ENCODE measurements at places on chromosomes 13 and 19. TPM values are rescaled to one million over a fixed set of nuclear protein-coding genes. Genes with fewer than 3 reads are reported as not detected.
A peak's percentile ranks its signal among the peaks of the same experiment; 100 is the strongest.

- DNase-seq: no peak
- H3K27ac ChIP-seq: no peak overlapping the region
- no peaks in the 10 kb centered on the region for H3K4me1 ChIP-seq
- no peaks in the 10 kb centered on the region for H3K36me3 ChIP-seq
- H3K4me3 ChIP-seq: no peak overlapping the region
These were observed 375.0 kb downstream of the PCDH9 start for GRCh38 chr13:66855131-66855530.

CBLC gene
- 50.9 TPM for polyA plus RNA-seq

CNN1 gene
- polyA plus RNA-seq: 70.6 TPM

HS6ST3 gene
- polyA plus RNA-seq: 0.31 TPM

RETN gene
- polyA plus RNA-seq: not detected

GRCh38 chr19:47176071-47176626, 45.5 kb downstream of the SAE1 start:
- no peaks in the 10 kb centered on the region for H3K27me3 ChIP-seq
- peak overlapping the region; percentile 58 for H3K27ac ChIP-seq
- no peak for DNase-seq
- no peak overlapping the region for H3K4me3 ChIP-seq
- peaks cover 26% of the 10 kb centered on the region for H3K4me1 ChIP-seq

GRCh38 chr19:50668416-50668815, 19.2 kb downstream of the C19orf81 start:
- H3K36me3 ChIP-seq: no peaks in the 10 kb centered on the region
- H3K27me3 ChIP-seq: peaks cover 95% of the 10 kb centered on the region
- H3K4me1 ChIP-seq: peaks cover 27% of the 10 kb centered on the region
- no peak overlapping the region for H3K27ac ChIP-seq

GRCh38 chr13:46149272-46150133, 32.5 kb downstream of the LCP1 start:
- DNase-seq: no peak
- H3K4me1 ChIP-seq: peaks cover 7% of the 10 kb centered on the region
- no peaks in the 10 kb centered on the region for H3K27me3 ChIP-seq
- H3K36me3 ChIP-seq: peaks cover 44% of the 10 kb centered on the region
- no peak overlapping the region for H3K27ac ChIP-seq

DNA sequence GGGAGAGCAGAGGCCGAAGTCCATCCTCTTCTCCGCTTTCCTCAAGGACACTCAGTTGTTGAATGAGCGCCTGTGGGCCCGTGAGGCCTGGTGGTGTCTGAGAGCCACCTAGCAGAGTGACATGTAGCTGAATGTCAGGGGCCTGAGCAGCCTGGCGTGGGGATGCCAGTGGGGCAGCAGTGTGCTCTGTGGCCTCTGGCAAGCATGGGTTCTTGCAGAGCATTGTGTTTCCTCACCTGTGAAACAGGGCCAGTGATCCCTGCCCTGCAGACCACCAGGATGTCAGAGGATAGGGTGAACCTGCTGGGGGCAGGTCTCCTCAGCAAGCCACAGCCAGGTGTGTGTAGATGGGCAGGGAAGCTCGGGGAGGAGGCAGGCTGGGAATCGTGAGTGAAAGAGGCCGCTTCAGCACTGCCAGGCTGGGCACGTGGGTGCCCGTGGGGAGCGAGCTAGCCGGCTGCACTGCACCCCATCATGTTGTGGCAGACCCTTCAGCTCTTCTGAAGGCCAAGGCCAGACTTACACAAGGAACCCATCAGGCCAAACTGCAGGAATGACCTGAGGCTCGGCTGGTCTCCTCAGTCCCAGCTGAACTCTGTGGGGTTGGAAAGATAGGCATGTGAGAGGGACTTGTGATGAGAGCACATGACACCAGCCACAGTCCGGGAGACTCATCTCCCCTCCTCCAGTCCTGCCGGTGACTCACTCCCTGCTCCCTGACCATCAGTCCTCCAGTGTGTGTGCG, 5.0 kb downstream of the PPP1R37 start:
- H3K4me1 ChIP-seq: peaks cover 96% of the 10 kb centered on the region
- peak; percentile 56 for DNase-seq
- H3K36me3 ChIP-seq: no peaks in the 10 kb centered on the region
- peak overlapping the region; percentile 94 for H3K27ac ChIP-seq
- no peaks in the 10 kb centered on the region for H3K27me3 ChIP-seq
- H3K4me3 ChIP-seq: peak overlapping the region; percentile 6

PLIN5 gene
- polyA plus RNA-seq: 37.9 TPM

STOML3 gene
- not detected for polyA plus RNA-seq

ZNF230 gene
- polyA plus RNA-seq: 1.1 TPM

DNA sequence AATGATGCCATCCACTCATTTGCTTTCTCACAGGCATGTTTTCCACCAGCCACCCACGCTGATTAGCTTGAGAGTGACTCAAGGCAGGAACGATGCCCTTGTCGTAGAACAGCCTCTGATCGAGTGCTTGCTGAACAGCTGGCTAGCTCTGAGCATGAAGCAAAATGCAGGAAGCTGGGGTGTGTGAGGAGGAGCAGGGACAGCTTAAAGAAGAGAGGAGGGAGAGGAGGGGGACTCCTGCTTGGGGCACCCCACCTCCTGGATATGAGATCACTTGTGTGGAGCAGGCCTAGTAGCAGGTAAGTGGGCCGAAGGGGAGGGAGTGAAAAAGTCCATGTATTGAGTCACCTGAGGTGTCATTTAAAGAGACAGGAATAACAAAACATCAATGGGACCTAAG, 48.8 kb downstream of the IRS2 start:
- H3K4me3 ChIP-seq: no peak overlapping the region
- H3K36me3 ChIP-seq: no peaks in the 10 kb centered on the region
- H3K27me3 ChIP-seq: no peaks in the 10 kb centered on the region
- no peak for DNase-seq
- no peak overlapping the region for H3K27ac ChIP-seq

UHRF1 gene
- polyA plus RNA-seq: 3.8 TPM

- peak; percentile 90 for DNase-seq
- peak overlapping the region; percentile 67 for H3K27ac ChIP-seq
- no peaks in the 10 kb centered on the region for H3K36me3 ChIP-seq
- H3K4me3 ChIP-seq: peak overlapping the region; percentile 42
- peaks cover 16% of the 10 kb centered on the region for H3K4me1 ChIP-seq
These were observed 8.5 kb downstream of the CCDC8 start for GRCh38 chr19:46404753-46405468.

TBC1D4 gene
- polyA plus RNA-seq: 4.9 TPM

- no peak overlapping the region for H3K4me3 ChIP-seq
- H3K27ac ChIP-seq: no peak overlapping the region
- H3K36me3 ChIP-seq: no peaks in the 10 kb centered on the region
- H3K4me1 ChIP-seq: peaks cover 29% of the 10 kb centered on the region
- no peaks in the 10 kb centered on the region for H3K27me3 ChIP-seq
These were observed 80.4 kb downstream of the LRCH1 start for GRCh38 chr13:46633416-46633815.

AP2S1 gene
- 124 TPM for polyA plus RNA-seq

DNA sequence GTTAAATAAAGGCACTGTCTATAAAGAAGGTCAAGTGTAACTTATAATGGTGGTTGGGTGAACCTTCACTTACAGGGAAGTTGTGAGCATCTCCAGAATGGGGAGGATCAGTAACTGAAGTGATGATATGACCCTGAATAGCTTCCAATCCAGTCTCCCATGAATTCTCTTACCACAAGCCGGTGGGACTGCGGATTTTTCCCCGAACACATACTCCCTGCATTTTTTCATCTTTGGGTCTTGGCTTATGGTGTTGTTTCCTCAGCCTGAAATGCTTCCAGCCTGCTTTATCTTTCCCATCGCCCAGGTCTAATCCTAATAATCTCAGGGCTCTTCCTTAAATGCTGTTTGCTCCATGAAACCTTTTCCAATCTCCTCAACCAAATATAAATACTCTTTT, 2.0 kb upstream of the CSNK1A1L start:
- no peak overlapping the region for H3K27ac ChIP-seq
- no peaks in the 10 kb centered on the region for H3K36me3 ChIP-seq
- no peak for DNase-seq
- H3K4me1 ChIP-seq: no peaks in the 10 kb centered on the region

DNA sequence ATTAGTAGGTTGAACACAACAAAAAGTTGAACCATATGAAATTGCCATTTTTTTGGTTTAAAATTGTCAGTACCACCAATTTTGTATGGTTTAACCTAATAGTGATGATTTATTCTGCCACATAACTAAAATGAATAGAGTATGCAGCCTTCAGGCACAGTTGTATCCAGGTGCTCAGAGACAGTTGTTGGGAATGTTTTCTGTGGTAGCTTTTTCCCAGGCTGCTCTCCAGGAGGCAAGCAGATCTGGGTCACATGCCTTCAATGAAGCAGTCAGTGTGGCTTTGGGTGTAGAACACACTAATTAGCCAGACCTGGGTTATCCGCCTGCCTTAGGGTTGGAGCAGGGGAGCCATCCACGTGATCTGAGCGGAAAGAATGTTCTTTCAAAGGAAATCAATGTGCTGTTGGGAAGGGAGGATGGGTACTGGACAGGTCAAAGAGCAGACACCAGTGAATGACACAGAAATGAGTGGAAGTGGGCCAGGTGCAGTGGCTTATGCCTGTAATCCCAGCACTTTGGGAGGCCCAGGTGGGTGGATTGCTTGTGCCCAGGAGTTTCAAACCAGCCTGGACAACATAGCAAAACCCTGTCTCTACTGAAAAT, 28.6 kb downstream of the MARK4 start:
- DNase-seq: no peak
- no peaks in the 10 kb centered on the region for H3K27me3 ChIP-seq
- peaks cover 97% of the 10 kb centered on the region for H3K36me3 ChIP-seq
- no peak overlapping the region for H3K27ac ChIP-seq
- H3K4me1 ChIP-seq: no peaks in the 10 kb centered on the region

DNA sequence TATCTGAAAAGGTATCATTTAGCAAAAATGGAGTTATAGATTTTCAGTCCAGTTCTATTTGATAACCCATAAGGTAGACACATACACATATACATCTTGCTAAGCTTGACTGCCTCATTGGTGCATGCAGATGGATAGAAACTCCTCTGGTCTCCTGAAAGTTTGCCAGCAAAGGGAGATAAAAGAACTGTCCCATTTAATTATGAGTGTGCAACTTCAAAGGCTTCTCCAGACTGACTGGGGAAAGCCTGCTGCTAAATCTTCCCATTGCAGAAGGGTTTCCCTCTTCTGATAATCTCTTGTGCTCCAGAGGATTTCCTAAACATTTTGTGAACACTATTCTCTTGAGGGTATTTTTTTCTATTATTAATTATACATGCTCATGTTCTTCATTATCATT, 131.9 kb downstream of the ITGBL1 start:
- no peak for DNase-seq
- H3K4me1 ChIP-seq: peaks cover 4% of the 10 kb centered on the region
- no peak overlapping the region for H3K27ac ChIP-seq
- H3K4me3 ChIP-seq: no peak overlapping the region
- H3K36me3 ChIP-seq: no peaks in the 10 kb centered on the region
- no peaks in the 10 kb centered on the region for H3K27me3 ChIP-seq

NLRP4 gene
- 0.23 TPM for polyA plus RNA-seq

DNA sequence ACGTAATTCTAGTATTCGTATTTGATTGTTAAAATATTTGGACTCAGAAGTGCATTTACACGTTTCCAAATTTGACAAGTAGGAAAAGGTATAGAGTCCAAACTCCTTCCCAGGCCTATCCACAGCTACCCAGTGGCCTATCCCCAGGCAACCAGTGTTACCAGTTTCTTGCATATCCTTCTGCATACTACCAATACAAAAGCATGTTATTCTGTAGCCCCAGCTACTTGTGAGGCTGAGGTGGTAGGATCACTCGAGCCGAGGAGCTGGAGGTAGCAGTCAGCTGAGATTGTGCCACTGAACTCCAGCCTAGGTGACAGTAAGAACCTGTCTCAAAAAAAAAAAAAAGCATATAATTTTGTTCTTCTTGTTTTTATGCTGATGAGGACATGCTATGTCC, 67.1 kb downstream of the LRCH1 start:
- no peaks in the 10 kb centered on the region for H3K27me3 ChIP-seq
- H3K4me3 ChIP-seq: no peak overlapping the region
- no peaks in the 10 kb centered on the region for H3K36me3 ChIP-seq
- peaks cover 97% of the 10 kb centered on the region for H3K4me1 ChIP-seq
- DNase-seq: no peak

C13orf42 gene
- polyA plus RNA-seq: not detected

C19orf18 gene
- 2.1 TPM for polyA plus RNA-seq

FUT1 gene
- 7.5 TPM for polyA plus RNA-seq

GRCh38 chr13:54733639-54734038, 1705.0 kb downstream of the OLFM4 start:
- H3K27me3 ChIP-seq: no peaks in the 10 kb centered on the region
- H3K4me3 ChIP-seq: no peak overlapping the region
- no peak overlapping the region for H3K27ac ChIP-seq
- no peaks in the 10 kb centered on the region for H3K36me3 ChIP-seq
- no peaks in the 10 kb centered on the region for H3K4me1 ChIP-seq

DNA sequence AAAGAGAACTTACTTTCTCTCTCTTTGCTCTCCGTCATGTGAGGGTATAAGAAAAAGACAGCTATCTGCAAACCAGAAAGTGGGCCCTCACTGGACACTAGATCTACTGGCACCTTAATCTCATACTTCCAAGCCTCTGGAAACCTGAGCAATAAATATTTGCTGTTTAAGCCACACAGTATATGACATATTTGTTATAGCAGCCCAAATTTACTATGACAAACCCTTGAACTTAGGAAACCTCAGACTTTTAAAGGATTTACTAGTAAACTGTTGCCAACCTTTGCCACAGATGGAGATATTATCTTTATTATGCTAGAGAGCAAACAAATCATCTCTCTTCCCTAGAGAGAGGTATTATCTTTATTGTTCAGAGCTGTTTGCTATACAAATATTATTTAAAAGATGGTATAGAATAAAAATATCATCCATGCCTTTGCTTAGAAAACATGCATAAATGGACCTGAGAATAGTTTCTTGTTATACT, 1446.1 kb downstream of the SLITRK1 start:
- H3K36me3 ChIP-seq: no peaks in the 10 kb centered on the region

SLC1A6 gene
- not detected for polyA plus RNA-seq

DNA sequence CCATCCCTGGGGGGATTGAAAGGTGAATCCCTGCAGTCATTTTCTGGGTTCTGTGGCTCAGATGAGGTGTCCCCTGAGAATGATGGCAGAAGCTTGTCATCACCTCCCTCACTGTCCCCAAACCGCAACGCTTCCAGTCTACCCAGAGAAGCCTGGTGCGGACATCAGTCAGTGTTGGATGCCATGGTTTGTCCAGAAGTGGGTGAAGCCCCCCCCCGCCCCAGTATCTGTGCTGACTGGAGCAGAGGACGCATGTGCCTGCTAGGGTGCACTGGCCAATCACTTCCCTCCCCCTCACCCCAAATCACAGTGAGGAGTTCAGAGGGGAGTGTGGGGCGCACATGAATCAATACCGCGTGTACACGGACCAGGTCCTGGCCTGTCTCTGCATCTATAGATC, 150.5 kb downstream of the TEX29 start:
- H3K27ac ChIP-seq: no peak overlapping the region
- H3K4me3 ChIP-seq: no peak overlapping the region
- no peaks in the 10 kb centered on the region for H3K36me3 ChIP-seq
- no peaks in the 10 kb centered on the region for H3K4me1 ChIP-seq

HPN gene
- 39.4 TPM for polyA plus RNA-seq

DNA sequence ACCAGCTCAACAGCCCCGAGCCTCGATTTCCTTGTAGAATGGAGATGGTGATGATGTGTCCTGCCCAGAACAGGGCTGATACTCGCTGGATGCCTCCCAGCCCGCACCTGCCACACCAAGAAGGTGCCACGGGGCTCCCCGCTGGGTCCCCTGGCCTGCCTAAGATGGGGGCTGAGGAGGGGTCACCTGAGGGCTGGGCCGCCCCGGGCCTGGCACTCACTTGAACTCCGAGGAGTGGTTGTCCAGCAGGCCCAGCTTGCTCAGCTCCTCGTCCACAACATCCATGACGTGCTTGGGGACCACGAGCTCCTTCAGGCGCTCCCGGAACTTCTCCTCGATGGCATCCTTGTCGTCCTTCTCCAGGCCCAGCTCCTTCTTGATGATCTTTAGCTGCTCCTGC, 14.4 kb downstream of the LONP1 start:
- no peak overlapping the region for H3K4me3 ChIP-seq
- no peaks in the 10 kb centered on the region for H3K4me1 ChIP-seq
- DNase-seq: no peak
- peaks cover 92% of the 10 kb centered on the region for H3K36me3 ChIP-seq
- H3K27ac ChIP-seq: no peak overlapping the region
